ENCODE measurements at places on chromosomes 2 and 18.

GRCh38 chr2:112790305-112790704 lies 6.0 kb upstream of the IL1A start:
- no peak for DNase-seq

DNA sequence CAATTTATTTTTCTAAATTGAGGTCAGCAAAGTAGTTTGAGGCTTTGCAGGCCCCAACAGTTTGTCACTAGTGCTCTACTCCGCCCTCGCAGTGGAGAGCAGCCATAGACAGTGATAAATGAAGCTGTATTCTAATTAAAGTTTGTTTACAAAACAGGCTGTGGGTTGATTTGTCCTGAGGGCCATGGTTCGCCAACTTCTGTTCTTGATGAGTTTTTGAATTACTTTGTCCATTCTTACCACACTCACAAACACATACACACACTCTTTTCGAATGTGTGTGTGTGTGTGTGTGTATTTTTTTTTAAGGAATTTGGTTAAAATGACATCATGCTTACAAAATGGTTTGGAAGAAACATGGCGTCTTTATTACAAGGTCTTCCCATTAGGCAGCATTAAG lies 68.6 kb downstream of the MTCL1 start:
- no peak for DNase-seq

GRCh38 chr2:11236335-11236734 lies 81.1 kb downstream of the SLC66A3 start:
- no peak for DNase-seq

DNA sequence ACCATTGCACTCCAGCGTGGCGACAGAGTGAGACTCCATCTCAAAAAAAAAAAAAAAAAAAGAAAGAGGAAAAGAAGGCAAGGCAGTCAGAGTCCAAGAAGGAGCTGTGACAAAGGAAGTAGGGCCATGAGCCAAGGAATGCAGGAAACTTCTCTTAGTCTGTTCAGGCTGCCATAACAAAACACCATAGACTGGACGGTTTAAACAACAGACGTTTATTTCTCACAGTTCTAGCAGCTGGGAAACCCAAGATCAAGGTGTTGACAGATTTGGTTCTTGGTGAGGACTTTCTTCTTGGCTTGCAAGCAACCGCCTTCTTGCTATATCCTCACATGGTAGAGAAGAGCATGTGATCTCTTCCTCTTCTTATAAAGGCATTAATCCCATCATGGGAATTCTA lies 13.1 kb upstream of the SUMO1 start:
- no peak for DNase-seq

DNA sequence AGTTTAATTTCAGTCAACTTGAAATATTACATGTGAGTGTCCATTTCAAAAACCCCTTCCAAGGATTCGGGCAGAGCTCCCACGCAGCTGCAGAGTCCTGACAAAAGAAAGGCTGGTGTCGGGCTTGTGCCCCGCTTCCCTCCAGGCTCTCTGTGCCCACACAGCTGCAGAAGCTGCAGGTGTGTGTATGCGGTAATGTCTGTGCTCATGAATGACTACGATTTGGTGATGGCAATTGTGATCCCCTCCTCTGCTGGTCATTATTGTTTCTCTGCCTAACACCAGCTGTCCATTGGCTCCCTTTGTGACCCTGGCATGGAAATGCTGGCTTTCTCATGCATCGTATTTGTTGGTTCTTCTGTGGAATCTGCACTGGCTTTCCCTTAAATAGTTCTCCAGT lies 224.8 kb downstream of the NUP35 start:
- DNase-seq: no peak

- DNase-seq: no peak
These were observed 91.0 kb downstream of the SCG2 start for GRCh38 chr2:223511168-223511567.

DNA sequence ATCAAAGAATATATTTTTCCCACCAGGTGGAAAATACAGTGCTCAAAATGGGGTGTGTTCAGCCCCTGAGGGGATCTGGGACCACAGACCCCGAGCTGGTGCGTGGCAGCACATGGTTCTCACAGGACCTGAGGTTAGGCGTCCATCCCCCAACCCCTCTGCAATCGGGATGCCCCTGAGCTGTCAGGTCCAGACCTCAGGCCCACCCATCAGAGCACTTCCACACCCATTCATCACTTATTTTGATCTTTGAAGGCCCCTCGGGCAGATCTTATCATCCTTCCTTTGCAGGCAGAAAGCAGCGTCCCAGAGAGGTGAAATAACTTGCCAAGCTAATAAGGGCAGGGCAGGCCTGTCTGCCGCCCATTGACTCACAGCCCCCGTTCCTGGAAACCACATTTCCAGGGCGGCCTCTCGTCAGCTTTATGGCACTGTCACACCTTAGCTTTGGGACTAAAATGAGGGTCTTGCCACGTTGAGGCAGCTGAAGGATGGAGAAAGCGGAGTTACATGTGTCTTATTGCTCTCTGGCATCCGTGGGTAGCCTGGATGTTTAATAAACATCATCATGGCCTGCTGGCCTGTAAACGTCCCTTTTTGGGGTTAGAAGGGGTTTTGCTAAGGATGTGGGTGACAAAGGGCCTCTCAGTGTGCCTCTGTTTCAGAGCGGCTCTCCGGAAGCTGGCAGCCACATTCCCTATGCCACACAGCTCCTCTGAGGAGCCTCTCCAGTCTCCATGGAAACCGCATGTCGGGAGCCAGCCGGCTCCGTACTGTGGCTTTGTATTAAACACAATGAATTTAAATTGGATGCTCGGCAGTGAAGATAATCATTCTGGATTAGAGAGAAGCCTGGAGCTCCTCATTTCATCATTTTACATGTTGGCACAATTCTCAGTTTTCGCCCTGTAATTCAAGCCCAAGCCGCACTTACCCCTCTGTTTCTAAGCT lies 58.3 kb upstream of the MAPRE3 start:
- no peak for DNase-seq

GRCh38 chr2:221570321-221570935 lies 1.7 kb downstream of the EPHA4 start:
- DNase-seq: peak; percentile 25

DNA sequence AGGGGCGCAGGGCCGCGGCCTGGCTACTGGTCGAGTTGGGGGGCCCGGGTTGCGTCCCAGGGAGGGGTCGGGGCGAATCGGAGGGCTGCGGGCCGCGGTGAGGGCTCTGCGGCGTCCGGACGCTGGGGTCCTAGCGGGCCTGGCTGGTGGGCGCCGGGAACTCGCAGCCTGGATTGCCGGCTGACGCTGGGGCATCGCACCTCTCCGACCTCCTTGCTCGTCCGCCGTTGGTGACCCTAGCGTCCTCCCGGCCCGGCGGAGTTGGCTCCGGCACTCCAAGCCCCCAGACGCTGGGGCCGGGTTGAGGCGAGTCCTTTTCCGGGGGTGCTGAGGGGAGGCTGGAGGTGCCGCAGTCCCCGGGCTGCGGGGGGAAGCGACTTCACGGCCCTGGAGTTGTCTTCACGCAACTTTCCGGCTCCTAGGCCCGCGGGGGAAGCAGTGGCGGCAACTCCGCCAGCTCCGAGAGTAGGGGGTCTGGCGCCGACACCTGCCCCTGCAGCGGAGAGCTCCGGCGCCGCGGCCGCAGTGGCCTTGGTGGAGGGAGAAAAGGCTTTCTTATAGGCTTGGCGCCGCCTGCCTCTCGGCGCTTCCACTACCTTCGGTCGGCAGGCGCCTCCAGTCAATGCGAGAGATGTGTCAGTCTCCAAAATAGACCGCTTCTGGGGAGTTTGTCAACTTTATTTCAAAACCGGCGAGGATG lies 70.3 kb downstream of the HAUS1 start:
- peak; percentile 47 for DNase-seq

DNA sequence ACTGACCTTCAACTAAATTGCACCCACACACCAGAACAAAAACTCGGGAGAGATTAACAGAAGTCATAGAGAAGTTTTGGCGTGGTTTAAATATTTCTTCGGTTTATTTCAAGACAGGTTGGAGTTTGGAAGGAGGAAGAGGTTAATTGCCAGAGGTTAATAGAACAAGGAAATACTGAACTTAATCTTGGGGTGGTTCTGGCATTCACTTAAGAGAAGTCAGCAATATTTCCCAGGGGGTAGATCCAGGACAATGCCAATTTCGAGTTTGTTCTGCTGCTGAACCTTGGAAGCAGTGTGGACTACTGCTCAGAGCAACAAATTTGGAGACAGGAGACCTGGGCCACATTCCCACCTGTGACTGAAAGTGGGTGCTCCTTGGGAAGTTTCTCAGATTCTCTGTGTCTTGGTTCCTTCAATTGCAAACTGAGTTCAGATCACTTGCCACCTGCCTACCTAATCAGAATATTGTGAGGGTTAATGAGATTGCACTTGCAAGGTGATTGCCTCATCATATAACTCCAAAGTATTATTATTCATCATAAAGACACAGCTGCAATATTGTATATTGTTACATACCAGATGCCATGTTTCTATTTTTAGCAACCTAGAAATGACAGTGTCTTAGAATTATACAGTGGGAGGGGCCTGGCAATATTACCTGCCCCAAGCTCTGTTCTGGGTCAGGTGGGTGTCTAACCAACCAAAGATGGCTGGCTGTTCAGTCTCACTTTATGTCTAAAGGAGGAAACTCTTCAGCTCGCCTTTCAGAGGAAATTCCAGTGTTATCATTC lies 217.4 kb downstream of the CDCA7 start:
- no peak for DNase-seq

DNA sequence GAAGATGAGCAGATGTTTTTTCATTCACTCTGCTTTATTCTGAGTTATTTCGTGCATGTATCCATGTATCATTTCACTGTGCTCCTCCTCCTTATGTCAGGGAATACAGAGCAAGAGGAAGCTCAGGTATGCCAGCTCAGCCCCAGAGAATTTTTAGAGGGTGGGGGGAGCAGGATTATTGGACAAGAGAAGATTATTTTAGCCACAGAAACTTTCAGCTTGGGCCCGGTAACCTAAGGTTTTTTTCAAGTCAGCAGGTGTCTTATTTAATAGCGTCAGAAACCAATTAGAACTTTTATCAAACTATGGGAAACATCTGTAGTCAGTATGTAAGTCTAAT lies 232.9 kb upstream of the SIX3 start:
- no peak for DNase-seq

DNA sequence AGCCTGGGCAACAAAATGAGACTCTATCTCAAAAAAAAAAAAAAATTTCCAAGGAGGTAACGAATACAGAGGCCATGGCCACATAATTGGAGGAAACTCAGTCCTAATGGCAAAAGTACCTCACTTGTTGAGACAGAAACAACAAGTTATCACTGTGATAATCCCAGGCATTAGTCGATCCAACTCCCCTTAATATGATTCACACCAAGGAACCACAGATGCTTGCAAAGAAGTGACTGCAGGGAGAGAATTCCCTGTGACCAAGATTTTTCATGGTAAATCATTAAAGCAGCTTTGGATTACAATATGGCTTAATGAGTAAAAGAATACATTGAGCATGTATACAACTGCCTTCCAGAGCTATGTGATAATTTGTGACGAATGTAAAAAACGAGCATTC lies 80.4 kb upstream of the RNU4ATAC start:
- DNase-seq: no peak

DNA sequence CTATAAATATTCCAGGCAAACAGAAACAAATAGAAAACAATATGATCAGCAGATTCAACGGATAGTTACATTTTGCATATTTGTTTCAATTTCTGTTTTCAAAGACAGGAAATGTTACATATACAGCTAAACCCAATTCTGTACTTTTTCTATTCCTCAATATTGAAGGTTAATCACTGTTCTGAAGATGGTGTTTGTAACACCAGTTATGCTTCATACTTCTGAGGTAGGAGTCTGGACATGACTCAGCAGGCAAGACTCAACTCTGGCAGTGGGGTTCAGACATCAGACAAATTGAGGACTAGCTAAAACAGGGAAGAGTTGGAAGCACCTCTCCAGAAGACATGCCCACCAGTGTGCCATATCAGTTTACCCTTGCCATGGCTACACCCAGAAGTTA lies 16.6 kb downstream of the SERPINB13 start:
- no peak for DNase-seq

- DNase-seq: no peak
These were observed 100.4 kb upstream of the SLC1A4 start for GRCh38 chr2:64888591-64889309.

DNA sequence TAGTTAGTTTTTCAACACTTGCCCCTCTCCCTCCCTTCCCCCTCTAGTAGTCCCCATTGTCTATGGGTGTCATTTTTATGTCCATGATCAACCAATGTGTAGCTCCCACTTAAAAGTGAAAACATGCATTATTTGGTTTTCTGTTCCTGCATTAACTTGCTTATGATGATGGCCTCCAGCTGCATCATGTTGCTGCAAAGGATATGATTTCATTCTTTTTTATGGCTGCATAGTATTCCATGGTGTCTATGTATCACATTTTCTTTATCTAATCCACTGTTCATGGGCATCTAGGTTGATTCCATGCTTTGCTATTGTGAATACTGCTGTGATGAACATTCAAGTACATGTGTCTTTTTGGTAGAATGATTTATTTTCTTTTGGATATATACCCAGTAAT lies 70.5 kb downstream of the PDE11A start:
- no peak for DNase-seq

DNA sequence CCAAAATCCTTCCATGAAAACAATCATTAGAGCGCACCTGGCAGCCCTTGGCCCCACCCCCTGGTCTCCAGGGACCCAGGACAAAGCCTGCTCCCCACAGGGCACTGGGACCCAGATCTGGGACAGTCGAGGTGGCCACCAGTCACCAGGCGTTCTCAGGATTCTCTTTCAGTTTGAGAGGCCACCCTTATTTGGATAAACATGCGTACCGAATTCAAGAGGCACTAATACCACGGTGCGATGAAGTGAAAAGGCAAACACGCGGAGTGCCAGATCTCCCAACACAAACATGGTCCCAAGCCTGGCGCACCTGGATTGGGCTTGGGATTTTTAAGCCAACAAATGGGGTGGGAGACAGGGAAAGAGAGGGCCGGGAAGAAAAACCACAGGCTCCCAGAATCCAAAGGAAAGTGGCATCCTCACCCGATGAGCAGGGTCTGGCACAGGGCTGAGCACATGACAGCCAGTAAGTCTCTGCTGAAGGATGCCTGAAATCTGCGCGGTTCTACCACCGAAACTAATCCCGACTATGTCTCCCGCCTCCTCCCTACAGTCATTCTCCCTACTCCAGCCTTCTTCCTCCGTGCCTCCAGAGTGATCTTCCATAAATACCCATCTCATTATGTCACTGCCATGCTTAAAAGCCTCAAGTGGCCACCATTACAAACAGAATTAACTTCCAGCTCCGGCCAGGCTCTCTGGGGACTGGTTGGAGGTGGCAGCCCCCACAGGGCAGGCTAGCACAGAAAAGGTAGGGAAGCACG lies 60.9 kb upstream of the KLHL29 start:
- DNase-seq: no peak

- DNase-seq: no peak
These were observed 185.7 kb downstream of the NCKAP5 start for GRCh38 chr2:133382566-133382965.

Data from ovary (tissue), 10 donors.